ENCODE measurements at places on chromosomes 3 and 15.

DNA sequence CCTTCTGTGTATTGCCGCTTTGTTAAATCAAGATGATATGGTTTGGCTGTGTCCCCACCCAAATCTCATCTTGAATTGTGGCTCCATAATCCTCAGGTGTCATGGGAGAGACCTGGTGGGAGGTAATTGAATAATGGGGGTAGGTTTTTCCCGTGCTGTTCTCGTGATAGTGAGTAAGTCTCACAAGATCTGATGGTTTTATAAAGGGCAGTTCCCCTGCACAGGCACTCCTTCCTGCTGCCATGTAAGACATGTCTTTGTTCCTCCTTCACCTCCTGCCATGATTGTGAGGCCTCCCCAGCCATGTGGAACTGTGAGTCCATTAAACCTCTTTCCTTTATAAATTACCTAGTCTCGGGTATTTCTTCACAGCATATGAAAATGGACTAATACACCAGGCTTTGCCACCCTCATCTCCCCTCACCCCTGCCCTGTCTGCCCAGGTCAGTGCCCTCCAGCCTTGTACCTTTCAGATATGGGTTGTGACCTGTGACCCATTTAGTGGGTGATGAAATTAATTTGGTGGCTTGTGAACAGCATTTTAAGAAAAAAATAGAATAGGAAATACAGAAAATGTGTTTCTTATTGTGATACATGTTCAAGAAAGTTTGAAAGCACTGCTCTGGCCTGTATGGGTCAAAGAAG lies 56.1 kb upstream of the MCF2L2 start:
- DNase-seq = no peak

- DNase-seq = no peak
Measured at GRCh38 chr3:149442043-149442442, 32.5 kb upstream of the TM4SF4 start.

DNA sequence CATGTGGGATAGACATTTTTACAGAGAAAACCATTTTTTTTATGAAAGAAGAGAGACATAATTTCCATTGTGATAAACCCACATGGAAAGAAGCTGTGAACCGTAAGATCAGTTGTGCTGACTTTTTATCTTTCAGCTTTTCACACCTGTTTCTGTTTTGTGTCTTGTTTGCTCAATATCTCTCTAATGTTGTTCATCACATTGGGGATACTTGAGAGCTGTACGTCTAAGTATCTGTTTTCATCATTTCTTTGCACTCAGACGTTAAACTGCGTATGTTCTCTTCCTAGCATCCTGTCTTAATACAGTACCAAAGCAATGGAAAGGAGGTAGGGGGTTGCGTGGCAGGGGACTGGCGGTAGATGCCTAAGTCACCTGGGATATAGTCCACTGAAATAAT lies 449.0 kb downstream of the NAALADL2 start:
- no peak for DNase-seq

DNA sequence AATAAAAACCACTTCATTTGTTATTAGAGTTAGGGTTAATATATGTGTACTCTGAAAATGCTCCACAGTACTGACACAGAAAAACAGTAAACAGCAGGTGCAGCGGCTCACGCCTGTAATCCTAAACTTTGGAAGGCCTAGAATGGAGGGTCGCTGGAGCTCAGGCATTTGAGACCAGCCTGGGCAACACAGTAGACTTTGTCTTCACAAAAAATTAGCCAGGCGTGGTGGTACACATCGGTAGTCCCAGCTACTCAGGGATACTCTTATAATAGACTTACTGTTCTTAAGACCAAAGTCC lies 40.3 kb downstream of the UACA start:
- DNase-seq = no peak

GRCh38 chr3:112133626-112134334 lies 732 bp upstream of the GCSAM start:
- no peak for DNase-seq

DNA sequence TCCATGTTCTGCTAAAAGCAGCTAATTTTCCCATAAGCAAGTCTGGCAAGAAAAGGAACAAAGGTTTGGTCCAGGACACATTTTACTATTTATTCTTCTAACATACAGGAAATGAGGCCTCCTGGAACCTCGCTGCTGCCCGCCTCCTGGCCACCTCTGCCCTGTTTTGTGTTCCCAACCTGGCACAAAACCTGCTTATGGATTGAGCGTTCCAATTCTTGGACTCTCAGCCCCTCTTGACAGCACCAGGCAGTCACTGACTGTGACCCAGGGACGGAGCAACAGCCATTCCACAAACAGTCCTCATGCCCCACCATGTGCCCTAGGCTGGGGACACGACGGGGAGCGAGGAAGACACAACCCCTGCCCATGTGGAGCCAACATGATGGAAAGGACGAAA lies 11.6 kb upstream of the SSUH2 start:
- DNase-seq = no peak

- DNase-seq = no peak
Measured at GRCh38 chr15:32104061-32104995, 74.0 kb downstream of the CHRNA7 start.

- no peak for DNase-seq
Measured at GRCh38 chr15:41691471-41691870, 31.3 kb downstream of the MGA start.

- no peak for DNase-seq
Measured at GRCh38 chr15:101481917-101482525, 7.5 kb downstream of the PCSK6 start.

- DNase-seq = peak; percentile 86
Measured at GRCh38 chr3:138367911-138368310, 19.5 kb downstream of the MRAS start.

GRCh38 chr3:188670446-188670845 lies 501.3 kb upstream of the TPRG1 start:
- no peak for DNase-seq

DNA sequence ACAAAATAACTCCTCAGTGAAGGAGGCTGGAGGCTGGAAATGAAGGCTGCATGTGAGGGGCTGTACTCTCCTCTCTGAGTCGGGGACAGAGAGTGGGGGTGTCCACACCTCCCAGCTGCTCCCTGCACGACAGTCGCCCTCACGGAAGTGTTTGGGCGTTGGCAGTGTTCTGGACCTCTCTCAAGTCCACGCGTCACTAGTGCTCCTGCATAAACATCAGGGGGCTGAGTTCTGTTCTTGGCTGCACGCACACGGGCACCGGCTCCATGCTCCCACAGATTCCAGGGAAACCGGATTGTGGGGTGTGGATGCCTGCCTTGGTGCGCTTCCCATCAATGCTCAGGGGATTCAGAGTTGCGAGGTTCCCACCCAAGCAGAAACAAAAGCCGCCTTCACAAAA lies 7.4 kb downstream of the RASGRF1 start:
- DNase-seq = peak; percentile 75

GRCh38 chr3:146972726-146973125 lies 367.6 kb upstream of the PLSCR5 start:
- no peak for DNase-seq

DNA sequence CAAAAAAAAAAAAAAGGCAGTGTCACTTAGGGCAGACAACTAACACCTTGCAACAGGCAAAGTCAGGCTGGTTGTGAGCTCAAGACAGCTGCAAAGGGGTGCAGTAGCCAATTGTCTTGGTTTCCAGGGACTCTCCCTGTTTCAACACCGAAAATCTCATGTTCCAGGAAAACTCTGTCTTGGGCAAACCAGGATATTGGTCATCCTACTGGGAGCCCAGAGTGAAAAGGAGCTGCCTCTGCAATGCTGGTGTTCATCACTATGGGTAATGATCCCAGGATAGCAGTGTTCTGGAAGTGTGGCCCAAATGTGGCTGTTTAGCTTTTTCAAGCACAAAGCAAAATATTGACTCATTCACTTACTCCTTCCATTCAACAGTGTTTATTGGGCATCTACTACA lies 82.6 kb downstream of the ARHGAP31 start:
- DNase-seq = no peak

DNA sequence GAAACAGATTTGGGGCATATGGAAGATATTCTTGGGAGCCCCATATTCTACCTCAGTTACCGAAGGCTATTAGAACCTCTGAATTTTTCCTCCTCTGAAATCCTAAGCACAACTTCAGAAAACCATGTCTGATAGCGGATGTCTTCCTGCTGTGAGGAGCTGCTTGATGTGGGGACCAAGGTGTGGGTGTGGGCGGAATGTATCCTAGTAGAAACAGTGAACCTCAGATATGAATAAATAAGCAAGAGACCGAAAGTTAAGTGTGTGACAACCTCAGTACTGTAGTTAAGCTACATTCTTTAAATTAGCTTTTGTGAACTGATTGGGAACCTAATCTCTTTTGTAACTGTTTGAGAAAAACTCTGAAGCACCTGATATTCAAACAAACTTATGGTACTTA lies 46.9 kb downstream of the SENP2 start:
- no peak for DNase-seq

DNA sequence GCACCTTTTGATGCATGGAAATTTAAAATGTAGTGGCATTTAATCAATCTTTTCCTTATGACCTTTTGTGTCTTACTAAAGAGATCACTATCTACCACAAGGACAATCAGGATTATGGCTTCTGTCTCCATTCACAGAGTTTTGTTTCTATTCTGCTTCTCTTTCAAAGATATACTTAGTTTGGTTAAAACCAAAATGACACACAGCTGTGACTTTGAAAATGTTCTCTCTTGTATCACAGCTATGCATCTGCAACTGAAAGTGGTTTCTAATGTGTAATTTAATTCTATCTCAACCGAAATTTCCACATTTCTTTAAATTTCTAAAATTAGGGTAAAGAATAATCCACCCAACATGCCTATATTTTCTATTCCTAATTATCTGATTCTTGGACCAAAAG lies 27.7 kb downstream of the HLTF start:
- no peak for DNase-seq

DNA sequence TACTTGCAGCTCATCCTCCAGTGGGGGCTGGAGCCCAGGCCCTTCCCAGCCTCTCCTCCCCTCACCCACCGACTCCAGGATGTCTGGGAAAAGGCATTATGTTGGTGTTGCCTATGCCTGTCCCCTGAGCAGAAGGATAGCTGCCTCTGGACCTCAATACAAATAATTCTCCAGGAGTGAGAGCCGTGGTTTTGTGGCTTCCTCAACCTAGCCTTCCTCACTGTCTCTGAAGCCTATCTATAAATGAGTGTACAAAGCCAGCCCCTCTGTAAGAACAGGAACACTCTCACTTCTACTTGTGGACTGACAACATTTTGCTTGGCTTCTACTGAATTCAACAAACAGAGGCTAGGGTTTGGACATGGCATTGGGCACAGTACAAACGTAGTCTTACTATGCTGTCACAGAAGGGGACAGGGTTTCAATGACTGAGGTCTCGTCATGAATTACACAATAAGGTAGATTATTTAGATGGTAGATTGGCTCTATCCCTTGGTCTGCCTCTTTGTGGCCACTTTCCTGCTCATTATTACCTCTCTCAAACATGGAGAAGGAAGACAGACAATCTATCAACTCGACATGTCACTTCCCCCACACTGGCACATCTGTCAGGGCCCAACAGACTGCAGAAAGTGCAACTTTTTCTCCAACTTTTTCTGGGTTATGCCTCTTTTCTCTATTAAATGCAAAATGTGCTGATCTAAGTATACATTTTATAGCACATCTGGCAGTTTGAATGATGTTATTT lies 82.8 kb upstream of the MEX3B start:
- no peak for DNase-seq
